ENCODE measurements at places on chromosomes 7 and 10.
A peak's percentile ranks its signal among the peaks of the same experiment; 100 is the strongest.

GRCh38 chr10:17607603-17608332 is 9.4 kb downstream of the HACD1 start:
- no peak for DNase-seq

DNA sequence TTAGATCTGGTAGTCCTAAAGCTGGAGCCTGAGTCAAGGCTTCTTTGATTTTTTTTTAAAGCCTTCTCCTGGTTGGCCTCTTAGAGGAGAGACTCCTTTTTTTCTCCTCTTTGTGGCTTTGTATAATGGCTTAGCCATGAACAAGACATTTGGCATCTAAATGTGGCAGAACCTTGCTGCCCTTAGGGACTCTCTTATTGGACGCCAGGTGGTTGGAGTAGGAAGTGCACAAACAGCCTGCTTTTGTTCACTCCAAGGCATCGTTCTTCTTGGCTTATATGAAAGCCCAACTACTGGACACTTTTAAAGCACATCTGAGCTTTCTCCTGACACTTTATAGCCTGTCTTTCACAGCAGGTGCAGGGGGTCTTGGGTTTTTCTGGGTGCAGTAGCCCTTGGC is 25.0 kb downstream of the ZPBP start:
- no peak for DNase-seq

DNA sequence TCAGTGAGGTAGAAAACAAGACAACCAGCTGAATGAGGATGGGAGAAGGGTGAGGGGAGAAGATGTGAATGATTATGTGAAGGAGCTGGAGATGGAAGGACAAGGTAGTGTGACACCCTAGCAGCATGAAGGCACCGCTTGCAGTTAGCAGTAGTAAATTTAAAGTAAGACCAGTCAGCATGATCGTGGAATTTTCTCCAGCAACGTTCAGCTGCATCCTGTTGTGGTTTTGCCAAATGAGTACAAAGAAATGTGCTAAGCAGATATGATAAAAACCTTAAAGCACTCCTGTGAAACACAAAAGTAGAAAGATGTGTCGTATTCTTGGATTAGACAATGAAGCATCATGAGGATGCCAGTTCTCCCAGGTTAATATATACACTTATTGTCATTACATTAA is 34.1 kb upstream of the IFRD1 start:
- no peak for DNase-seq

GRCh38 chr10:132847856-132848255 is 61.9 kb upstream of the NKX6-2 start:
- no peak for DNase-seq

- no peak for DNase-seq
Measured at GRCh38 chr10:129852829-129853561, 111.1 kb downstream of the EBF3 start.

GRCh38 chr7:39650676-39651075 is 27.3 kb downstream of the RALA start:
- no peak for DNase-seq

GRCh38 chr7:48563334-48563733 is 361.0 kb upstream of the CDC14C start:
- no peak for DNase-seq

- DNase-seq, result no peak
Measured at GRCh38 chr7:11252705-11253272, 279.1 kb downstream of the PHF14 start.

GRCh38 chr7:22765609-22766008 is 38.6 kb downstream of the IL6 start:
- DNase-seq, result no peak

- DNase-seq, result no peak
Measured at GRCh38 chr7:138097064-138097741, 20.9 kb downstream of the AKR1D1 start.

DNA sequence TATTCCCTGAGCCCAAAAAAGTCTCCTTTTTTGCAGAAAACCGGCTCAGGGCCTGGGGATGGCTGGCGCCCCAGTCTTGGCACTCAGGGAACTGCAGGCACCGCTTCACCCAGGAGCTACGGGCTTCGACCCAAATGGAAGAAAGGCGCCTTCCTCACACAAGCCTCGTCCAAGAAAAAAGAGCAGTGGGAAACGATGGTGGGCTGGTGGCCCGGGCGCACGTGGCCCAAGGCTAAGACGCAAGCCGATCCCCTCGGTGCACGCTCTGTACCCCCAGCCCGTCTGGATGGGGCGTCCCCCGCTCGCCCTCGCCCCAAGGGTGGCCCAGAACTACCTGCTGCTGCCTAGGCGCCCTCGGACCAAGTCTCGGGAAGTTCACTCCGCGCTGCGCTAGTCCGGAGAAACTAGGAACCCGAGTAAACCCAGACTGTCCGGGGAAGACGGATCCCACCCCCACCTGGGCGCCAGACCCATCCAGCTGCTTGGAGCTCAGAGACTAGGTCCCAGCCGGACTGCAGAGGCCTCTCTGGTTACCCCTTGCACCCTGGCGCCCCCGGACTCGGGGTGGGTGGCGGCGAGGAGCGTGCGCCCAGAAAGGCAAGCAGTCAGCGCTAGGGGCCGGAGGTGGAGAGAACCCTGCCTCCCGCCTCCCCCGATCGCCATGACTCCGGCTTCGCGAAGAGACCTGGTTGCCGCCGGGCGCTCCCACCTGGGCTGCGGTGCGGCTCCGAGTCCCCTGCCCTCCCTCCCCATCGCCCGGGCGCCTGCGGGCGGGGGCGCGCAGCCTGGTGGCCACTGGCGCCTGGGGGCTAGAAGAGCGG is 76.4 kb downstream of the CALN1 start:
- DNase-seq, result no peak

GRCh38 chr10:86345859-86346798 is 20.5 kb downstream of the GRID1 start:
- DNase-seq, result no peak

- no peak for DNase-seq
Measured at GRCh38 chr7:68938151-68938550, 660.1 kb upstream of the AUTS2 start.

- no peak for DNase-seq
Measured at GRCh38 chr7:137943132-137943551, 58.7 kb downstream of the CREB3L2 start.

- no peak for DNase-seq
Measured at GRCh38 chr7:45601816-45602540, 27.8 kb downstream of the ADCY1 start.

DNA sequence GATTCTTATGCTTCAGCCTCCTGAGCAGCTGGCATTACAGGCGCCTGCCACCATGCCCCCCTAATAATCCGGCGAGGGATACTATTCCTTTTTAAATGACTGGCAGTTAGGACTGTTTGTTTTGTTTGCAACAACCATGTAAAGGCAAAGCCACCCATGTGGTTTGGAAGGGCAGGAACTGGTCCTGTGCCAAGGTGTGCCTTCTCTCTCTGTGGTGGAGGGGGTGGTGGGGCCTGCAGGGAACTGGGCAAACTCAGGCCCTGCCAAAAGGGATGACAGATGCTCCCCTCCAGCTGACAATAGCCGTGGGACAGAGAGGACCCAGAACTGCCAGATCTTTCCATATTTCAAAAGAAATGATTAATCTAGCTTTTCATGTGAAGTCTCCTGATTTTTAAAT is 23.5 kb upstream of the WAPL start:
- DNase-seq, result no peak

GRCh38 chr7:5420881-5421713 is 2.5 kb downstream of the TNRC18 start:
- no peak for DNase-seq

GRCh38 chr10:96919785-96920430 is 87.8 kb downstream of the LCOR start:
- no peak for DNase-seq

DNA sequence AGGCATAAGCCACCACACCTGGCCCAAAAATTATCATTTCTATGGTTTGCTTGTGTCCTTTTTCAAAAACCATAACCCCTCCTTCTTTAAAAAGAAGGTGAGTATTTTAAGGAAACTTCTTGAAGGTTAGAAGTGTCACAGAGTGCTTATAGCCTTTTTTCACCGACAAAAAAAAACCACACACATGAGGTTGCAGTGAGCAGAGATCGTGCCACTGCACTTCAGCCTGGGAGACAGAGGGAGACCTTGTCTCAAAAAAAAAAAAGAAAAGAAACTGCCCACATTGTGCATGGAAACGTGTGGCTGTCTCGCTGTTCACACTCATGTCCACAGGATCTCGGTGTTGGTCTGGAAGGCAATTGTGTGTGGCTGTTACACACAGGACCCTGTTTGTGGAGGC is 157.4 kb upstream of the PFKP start:
- no peak for DNase-seq

DNA sequence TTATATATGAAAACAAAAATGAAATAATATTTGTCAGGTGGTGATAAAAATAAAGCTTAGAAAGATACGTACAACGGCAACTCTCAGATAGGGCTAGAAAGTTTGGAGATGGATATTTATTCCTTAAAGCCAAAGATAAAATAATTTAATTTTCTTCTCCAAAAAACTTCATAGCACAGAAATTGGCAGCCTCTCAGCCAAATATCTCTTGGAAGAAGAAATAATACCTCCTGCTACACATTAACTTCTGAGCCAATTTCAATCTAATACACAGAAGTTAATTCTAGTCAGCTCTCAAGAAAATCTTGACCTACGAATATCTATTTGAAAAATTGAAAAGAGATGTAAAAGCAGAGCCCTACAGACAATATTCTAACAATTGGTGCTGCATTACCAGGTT is 122.4 kb downstream of the TES start:
- DNase-seq, result no peak

DNA sequence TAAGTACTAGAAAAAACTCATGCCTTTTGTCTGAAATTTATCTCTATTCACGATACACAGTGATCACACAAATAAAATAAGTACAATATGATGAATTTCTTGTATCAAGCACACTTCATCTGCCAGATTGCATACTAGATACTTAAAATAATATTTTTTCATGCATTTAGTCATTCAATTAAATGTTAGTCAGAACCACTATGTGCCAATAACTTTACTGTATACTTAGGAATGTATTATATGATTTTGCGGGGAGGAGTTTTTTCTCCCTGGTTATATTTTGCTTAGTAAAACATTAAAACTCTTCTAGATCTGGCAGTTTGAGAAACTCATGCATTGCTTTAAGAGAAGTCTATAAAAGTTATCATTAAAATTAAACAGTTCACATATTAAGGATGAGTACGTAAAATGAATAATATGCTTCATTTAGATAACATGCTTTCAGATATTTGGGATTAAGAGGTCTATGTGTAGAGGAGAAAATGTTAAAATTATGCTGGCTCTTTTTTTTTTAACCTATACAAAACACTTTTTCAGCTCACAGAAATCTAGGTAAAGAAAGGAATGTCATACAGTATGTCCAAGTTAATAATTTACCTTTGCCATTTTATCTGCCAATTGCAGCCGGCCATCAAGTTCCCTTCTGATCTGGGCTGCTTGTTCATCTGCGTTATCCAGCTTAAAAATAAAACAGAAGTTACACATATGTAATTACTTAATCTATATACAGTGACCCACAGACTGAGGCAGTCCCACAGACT is 70.1 kb downstream of the RNF133 start:
- DNase-seq, result no peak

DNA sequence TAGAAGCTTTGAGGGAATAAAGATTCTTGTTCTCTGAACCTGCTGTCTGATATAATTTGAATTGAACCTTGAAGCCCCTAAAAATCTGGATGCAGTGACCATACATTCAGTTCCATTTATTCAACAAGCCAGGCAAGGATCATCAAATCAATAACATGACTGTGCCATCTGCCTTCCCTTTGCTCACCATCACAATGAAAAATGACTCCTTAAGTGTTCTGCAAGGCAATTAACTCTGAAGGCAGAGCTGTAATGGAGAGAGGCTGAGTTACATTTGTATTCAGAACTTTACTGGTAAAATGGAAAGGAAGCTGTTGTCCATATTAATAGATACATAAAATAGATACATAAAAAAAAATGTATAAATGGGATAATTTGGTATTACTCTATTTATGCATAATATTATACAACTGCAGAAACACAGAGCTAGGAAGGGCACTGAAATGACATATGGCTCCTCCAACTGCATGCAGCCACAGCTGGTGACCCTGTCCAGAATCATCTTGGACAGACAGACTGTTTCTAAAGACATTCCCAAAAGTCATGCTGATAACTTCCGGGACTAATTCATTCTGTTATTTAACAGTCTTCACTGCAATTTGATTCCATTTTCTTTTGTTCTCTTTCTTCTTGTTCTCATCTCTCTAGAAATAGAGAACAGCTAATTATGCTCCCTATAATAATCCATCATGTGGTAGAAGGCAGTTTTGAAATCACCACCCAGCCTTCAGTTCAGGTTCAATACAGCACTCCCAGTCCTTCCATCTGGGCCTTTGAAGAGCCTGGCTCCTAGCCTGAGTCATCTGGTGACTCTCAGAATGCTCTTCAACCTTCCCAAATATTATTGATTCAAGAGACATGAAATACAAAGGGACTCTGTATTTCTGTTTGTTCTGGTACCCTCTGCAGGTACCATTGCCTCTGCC is 412.6 kb downstream of the GFRA1 start:
- DNase-seq, result peak; percentile 4

GRCh38 chr10:46285966-46286620 is 704 bp upstream of the ANTXRL start:
- no peak for DNase-seq

- no peak for DNase-seq
Measured at GRCh38 chr7:49327155-49327554, 402.8 kb downstream of the CDC14C start.

DNA sequence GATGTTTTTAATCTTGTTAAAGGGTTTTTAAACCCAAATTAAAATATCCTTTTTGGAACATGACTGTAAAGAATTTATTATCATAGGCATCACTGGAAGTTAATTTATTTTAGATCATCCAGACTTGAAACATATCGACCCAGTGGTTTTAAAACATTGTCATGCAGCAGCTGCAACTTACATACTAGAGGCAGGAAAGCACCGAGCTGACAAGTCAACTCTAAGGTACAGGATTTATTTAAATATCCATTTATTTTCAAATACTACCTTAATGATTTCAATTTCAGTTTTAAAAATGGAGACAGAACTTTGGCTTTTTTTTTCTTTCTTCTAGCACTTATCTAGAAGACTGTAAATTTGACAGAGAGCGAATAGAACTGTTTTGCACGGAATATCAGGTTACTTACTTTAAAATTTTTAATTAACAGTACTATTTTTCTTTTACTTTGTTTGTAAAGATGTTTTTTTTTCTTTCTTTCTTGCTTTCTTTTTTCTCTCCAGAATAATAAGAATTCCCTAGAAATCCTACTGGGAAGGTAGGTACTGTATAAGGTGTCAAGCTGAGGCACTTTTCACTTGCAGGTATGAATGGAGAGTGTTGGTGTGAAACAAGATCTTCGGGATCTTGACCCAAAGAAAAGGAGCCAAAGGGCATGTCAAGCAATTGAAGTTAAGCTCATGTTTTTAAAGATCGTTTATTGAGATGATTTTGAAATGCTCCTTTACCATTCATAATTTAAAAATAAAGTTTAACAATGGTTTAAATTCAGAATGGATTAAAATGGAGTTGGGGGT is 1.8 kb downstream of the COMMD3 start:
- DNase-seq, result no peak

DNA sequence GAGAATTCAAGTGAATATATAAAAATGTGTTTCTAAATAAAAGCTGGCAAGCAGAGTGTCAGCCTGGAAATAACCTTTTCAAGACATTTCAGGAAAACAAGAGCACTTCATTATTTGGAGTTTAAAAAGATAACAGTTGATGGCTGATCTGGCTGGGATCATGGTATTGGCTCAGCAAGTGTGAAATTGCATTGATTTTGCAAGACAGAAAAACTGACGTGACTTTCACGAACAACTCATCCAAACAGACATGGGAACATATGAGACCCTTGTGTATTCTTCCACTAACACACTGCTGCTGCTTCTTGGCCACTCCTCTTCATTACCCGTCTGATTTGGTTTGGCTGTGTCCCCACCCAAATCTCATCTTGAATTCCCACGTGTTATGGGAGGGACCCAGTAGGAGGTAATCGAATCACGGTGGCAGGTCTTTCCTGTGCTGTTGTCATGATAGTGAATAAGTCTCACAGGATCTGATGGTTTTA is 108.5 kb downstream of the RAB18 start:
- no peak for DNase-seq
